ENCODE measurements at places on chromosomes 7 and 10.

DNA sequence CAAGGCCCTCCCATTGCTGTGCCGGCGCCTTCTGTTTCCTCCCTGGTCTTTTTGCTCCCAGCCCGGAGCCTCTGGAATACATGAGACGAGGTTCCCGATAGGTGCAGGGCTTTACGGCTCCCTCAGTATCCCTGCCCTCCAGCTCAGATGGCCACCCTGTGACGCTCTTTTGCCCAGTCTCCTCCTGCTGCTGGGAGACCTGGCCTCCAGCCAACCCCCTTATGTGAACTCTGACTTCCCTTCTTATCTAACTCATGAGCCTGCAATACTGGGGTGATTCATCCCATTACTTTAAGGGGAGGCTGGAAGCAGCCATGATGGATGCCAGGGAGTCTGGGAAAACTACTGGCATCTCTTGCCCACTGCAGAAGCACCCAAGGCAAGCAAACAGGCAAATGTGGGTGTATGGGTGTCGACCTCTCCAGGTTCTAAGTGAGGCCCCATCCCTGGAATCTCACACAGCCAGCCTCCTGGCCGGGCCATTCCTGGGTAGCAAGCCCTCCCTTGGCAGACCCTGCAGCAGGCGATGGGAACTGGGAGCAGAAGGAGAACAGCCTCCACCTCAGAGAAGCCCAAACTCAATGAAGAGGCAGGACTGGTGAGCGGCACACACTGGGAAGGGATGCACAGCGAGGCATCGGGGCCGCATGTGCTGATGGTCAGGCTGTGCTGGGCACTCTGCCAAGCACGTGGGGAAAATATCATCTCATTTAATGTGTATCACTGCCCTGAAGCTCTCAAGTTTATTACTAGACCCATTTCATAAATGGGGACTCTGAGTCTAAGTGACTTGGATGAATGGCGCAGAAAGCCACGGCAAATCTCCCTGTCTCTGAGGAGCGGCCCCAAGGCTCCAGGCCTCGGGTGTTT, 97.5 kb downstream of the FAM53B start:
- DNase-seq: no peak

GRCh38 chr7:69677054-69677852, 79.0 kb downstream of the AUTS2 start:
- DNase-seq: no peak

DNA sequence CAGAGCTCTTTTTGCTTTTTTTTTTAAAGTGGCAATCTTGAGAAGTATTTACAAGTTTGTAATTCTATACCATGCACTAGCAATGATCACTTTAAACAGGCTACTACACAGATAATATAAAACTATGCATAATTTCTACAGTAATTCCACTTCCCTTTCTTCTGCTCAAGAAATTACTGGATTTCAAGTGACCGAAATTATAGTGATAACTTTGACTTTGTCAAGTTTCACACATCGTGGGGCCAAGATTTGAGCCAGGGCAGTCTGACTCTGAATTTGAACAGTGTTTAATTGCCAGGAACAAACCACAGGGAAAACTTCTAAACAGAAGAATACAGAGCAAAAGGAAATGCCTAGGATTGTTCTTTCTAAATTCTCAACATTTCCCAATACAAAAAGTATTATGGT, 288.3 kb upstream of the MKLN1 start:
- DNase-seq: no peak

DNA sequence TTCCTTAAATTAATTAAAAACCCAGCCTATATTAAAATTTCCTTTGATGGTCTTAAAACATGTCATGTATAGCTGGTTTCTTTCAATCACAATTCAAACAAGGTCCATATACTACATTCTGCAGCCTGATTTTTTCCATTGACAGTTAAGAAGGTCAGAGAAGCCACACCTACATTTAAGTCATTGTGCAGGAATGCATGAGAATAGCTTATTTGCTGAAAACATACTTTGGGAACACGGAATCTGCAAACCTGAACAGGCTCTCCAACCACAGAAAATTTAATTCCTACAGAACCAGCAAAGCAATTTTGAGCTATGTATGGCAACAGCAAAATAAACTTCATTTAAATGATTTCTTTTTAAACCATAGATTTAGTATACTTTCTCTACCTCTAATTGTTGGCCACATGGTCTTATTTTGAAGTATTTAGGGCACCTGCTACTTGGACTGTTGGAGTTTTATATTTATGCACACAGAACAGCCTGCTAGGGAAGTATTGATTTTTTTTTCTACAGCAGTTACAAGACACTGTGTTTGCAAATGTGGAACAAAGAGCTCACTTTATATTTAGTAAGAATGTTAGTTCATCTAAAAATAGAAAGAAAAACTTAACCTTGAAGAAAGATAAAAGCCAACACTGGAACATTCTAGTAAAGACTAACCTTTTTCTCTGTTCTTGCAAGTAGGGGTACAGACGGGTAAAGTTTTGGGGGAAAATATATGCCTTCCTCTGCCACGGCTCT, 240.9 kb upstream of the IMMP2L start:
- no peak for DNase-seq

DNA sequence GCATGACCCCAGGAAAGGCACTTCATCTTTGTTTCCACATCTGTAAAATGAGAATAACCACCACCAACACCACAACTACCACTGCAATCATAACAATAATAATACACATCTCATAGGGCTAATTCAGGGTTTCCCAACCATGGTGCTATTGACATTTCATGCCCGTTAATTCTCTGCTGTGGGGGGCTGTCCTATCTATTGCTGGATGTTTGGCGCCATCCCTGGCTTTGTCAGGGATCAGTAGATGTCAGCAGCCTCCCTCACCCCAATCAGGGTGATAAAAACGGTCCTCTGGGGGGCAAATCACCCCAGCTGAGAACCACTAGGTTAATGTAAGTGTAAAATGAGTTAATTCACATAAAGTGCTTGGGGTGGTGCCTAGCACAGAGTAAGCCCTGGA, 145.8 kb downstream of the EMX2 start:
- DNase-seq: no peak

DNA sequence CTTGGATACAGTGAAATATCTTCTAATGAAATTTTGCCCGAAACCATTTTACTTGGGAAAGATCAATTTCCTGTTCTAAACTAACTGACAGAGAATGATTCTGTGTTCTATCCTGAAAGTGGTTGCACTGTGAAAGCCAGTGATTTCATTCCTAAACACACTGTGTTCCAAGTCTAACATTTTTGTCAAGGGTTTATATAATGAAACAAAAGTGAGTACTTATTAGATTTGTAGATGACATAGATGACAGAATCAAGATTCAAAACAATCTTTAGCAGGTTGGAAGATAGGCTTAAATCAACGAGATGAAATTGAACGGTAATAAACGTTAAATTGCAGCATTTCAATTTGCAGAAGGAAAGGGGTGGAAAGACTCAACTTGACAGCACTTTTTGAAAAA, 13.3 kb downstream of the KAT6B start:
- DNase-seq: no peak

DNA sequence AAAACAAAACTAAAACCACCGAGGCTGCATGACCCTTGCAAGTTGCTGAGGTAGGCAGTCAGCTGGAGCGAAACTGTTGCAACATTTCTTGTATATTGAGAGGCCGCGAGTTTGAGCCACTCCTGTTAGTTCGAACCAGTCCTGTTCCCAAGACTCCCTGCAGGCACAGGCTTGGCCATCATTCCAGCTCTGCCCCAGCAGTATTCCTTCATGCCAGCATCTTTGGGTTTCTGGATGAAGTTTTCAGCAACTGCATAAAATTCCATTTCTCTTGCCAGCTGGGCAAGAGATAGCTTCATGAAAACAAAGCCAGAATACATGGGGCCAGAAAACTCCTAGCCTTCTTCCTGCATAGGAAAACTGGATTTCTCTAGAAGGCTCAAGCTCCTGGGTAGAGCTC, 207.6 kb downstream of the FRMD4A start:
- no peak for DNase-seq

DNA sequence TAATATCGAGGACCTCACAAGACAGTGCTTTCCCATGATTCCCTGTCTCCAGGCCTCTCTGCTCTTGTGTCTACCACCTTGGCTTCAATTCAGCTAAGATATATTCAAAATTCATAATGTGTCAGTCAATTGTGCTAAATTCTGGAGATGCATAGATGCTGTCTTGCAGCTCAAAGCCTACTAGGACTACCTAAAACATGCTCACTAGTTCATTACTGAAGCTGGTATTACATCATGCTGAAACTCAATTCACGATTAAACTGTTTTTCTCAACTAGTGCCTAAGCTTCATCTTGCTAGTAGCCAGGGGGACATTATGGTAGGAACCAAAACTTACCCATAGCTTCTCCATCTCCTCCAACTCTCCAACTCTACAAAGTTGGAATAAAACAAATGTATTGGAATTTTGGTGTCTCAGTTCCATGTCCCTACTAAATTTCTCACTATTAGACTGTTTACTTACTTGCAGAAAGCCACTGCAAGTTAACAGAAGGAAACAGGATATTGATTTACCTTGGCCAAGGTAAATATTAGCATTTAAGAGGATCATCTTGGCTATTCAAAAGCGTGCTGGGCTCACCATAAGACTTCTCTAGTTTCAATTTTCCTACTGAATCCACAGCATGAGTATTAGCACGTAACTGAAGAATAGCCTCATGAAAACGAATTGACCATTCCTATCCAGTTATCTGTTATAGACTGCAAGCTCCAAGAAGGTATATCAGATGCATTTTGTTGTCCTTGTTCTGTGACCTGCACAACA, 53.6 kb downstream of the CREB3L2 start:
- DNase-seq: no peak

GRCh38 chr7:150381785-150382122, 2.6 kb downstream of the ZNF775 start:
- no peak for DNase-seq

GRCh38 chr7:86942995-86943394, 116.5 kb downstream of the ELAPOR2 start:
- no peak for DNase-seq

DNA sequence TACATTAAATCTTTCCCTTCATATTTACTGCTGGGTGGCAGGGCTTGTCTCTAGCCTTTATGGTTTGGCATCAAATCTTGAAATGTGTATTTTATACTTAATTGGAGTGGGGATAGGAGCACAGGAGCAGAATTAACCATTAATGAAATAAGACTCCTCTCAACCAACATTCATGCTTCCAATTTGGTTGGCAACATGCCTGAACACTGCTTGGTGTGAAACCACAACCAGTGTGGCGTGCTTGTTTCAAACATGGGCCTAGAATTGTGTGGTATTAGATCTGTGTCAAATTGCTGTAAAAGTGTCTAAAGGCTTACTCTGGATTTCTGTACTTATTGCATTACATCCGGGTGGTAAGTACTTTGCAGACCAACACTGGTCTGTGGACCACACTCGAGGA, 25.1 kb upstream of the VPS41 start:
- no peak for DNase-seq

GRCh38 chr10:14749070-14749809, 25.5 kb downstream of the FAM107B start:
- no peak for DNase-seq

DNA sequence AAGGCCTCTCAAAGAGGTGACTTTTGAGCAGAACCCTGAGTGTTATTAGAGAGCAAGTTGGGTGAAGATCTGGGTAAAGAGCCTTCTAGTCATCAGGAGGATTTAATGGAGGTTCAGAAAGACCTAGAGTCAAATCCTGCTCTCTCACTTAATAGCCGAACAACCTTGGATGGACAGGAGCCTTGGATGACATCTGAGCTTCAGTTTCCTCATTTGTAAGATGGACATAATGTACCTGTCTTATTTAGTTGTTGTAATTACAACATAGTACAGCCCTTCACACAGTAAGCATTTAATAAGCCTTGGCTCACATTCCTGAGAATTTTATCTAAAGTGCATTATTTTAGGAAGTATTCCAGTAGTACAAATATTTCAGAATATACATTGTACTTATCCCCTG, 57.0 kb downstream of the C1GALT1 start:
- no peak for DNase-seq

DNA sequence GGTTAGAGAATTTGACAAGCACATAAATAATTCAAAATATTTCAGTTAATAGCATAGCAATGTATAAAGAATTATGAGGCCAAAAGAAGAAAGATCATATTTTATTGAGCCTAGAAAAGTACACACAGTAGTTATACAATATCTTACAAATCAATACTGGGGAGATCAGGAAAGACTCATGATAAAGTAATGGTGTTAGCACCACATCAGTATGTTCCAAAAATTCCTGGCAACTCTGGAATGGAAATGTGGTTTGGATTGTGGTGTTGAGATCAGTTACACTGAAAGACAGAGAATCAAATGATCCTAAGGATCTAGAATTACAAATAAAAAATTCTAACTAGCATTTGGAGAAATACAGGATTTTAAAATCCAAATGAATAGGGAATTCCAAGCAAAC, 420.5 kb upstream of the CNTNAP2 start:
- no peak for DNase-seq

GRCh38 chr7:103387242-103387641, 39.8 kb downstream of the PSMC2 start:
- DNase-seq: no peak

DNA sequence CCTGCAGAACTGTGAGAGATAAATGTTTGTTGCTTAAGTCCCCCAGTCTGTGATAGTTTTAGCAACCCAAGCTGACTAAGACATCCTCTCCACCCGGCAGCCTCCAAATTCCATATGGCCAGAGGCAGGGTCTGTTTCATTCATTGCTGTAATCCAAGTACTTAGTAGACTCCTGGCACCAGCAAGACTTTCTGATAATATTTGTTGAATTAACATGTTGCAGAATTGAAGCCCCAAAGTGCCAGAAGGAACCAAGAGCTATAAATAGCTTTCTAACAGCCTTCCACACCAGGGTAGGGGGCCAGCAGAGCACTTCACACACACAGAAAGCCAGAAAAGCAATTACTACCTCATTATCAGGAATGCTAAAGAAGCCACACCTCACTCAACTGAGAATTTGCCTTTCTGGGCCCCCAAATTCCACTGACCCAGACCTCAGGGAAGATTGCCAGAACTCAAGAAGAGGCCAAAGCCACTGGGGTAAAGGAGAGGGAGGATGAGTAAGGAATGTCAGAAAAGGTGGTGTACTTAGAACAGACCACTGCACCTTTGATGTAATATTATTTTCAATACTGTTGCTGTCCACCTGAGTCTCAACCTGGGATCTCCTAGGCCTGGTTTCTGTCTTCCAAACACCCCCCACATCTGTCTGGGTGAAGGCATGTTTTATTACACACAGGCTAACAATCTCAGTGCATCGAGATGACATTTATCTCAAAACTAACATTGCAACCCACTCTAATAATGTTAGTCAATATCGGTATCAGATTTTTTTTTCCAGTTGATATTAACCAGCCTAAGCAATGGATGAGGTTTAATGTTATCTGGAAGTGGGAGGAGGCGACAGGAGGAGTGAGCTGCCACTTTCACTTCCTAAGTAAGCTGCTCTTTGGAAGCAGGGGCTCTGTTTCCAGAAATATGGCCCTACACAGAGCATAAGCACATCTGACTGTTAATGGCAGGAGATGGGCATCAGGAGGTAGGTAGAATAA, 5.5 kb downstream of the NOD1 start:
- no peak for DNase-seq

Data from CD4-positive, alpha-beta memory T cell (primary cell).